ENCODE measurements at places on chromosomes 5 and 9. TPM values are rescaled to one million over a fixed set of nuclear protein-coding genes. Genes with fewer than 3 reads are reported as not detected.

Gene OTULINL
- total RNA-seq = 18.8 TPM

Gene NSG2
- 942 TPM for total RNA-seq

Gene PHF24
- total RNA-seq = 19.2 TPM

DNA sequence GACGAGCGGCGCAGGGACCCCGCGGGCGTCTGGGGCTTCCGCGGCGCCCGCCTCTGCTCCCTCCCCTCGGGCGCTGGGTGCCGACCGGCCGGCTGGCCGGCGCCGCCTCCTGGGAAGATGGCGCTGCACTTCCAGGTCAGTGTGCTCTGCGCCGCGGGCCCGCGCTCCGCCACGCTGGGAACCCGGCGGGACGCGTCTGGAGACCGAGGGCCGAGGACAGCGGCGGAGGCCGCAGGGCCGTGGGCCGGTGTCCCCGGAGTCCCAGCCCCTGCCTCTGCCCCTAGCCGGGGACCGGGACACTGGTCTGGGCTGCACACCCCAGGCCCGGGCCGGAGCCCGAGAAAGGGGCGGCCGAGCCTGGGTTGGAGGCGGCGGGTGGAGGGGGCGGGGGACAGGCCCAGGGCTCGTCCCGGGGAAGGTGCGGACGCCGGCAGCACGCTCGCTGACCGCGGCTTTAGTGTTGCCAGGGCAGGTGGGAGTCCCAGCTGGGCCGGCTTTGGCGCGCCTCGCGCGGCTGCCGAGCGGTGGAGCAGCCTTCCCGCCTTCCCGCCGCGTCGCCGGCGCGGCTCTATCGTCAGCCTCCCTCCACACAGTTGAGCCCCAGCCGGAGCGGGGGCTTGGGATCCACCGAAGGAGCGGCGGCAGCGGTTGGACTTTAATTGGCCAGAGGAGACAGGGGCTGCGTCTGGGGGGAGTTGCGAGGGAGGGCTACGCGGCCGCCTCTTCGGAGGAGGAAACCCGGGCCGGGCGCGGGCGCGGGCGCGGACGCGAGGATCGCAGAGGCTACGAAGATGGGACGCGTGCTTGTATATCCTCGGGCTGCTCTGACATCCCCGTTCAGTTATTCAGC lies at the start of gene RANBP17:
Gene RANBP17, plus strand, starts transcription at position 102 of the 850 bp plus-strand sequence.
- peak; percentile 72 for DNase-seq

Gene NEUROG1
- 0.41 TPM for total RNA-seq

DNA sequence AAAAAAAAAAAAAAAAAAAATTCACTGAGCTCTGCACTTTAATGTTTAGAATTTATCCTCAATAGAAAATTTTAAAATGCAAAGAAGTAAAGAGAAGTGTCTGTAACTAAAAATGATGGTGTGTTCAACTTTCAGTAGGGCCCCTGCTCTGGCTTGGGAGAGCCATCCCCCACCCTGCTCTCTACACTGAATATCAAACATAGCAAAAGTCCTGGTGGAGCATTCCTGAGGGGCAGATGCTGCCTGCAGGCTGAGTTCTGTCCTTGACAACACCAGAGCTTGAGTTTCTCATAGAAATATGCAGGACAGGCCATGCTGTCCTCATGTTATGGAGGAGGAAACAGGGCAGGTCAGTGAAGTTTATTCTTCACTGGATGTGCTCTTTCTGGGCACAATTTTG lies 7.1 kb upstream of the SEMA4D start:
- no peak for DNase-seq

Gene FST
- total RNA-seq = 1.2 TPM
